ENCODE measurements at places on chromosomes 1 and 21.
A peak's percentile ranks its signal among the peaks of the same experiment; 100 is the strongest.

DNA sequence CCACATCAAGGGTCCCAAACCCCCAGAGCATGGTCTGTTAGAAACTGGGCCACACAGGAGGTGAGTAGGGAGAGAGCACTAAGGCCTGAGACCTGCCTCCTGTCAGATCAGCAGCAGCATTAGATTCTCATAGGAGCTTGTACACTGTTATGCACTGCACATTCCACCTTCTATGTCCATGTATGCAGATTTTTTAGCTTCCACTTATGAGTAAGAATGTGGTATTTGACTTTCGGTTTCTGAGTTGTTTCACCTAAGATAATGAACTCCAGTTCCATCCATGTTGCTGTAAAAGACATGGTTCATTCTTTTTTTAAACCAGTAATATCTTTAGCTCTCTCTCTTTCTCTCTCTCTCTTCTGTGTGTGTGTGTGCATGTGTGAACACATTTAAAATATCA, 663 bp upstream of the GBP6 start:
- DNase-seq, result no peak

- DNase-seq, result peak; percentile 92
Measured at GRCh38 chr1:202007805-202008489, 2.4 kb upstream of the ELF3 start.

DNA sequence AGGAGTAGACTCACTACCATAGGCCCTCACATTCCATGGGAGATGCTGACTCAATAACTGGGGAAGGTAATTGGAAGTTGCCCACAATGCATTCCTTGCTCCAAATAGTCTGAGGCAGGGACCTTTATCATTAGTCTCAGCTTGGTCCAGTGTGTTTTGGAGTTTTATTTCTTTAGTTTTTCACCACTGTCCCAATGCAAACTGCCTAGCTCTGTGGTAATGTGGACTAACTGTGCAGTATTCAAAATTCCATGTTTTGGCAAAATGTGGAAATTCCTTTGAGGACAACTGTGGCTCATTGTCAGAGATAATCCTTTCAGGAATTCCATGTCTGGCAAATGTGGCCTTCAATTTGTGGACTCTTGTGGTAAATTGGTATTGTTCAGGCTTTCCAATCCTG, 78.1 kb upstream of the PAPPA2 start:
- no peak for DNase-seq

GRCh38 chr1:44361478-44361877, 6.4 kb upstream of the ERI3 start:
- peak; percentile 44 for DNase-seq

DNA sequence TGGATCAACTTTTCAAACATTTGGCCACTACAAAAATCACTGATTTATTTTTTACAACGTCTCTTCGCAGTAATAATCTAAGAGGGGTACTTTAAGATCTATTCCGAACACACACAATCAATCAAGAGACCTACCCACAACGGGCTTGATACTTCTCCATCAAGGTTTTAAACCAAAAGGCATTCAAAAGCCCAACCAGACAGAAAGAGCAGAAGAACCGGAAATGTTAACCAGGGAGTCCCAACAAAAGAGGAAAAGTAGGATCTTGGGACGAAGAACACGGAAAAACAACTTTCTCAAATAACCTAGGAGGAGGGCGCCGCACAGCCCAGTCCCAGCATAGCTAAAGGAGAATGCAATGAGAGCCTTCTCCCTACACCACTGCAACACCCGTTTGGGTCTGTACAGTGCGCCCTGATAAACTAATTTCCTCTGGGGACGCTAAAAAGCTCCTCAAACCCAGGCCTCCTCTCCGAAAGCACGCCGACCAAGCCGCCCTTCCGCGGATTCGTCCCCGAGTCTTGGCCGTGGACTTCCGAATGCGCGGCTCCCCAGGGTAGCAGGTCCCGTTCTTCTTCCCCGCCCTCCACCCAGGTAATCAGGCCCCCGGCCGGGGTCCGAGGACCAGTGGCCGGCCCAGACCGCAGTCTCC, 623 bp downstream of the RPL22 start:
- no peak for DNase-seq

DNA sequence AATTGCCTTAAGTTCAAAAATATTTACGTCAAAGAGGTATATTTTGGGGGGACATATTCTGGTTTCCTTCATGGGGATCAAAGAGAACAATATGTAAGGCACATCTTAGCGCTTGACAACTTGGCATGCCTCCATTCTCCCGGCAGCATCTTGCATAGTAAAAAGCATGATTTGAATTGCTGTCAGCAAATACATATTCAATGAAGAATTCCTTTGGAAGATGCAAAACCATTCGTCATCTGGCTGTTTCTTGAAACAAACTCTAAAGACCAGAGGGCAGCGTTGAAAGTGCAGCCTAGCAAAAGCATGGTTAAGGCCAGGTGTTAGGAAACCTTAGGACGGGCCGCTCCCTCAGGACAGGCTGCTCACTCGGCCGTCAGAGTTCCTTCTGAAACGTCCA, 3.4 kb upstream of the PIK3CD start:
- DNase-seq, result peak; percentile 43

DNA sequence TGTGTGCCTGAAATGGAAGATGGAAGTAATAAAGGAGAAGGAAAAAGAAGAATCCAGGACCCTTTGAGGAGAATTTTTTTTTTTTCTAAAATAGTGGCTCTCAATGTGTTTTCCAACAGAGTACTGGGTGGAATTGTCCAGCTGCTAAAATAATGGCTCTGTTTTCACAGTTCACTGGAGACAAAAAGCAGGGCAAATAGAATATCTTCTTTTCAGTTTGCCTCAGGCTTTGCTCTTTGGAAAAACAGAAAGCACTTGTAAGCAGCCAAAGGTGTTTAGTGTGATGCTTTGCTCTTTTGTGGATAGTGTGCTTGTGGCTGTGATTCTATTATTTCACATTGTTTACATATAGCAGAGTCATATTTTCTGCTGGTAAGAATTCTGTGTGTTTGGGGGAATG, 77.4 kb upstream of the MROH9 start:
- no peak for DNase-seq

DNA sequence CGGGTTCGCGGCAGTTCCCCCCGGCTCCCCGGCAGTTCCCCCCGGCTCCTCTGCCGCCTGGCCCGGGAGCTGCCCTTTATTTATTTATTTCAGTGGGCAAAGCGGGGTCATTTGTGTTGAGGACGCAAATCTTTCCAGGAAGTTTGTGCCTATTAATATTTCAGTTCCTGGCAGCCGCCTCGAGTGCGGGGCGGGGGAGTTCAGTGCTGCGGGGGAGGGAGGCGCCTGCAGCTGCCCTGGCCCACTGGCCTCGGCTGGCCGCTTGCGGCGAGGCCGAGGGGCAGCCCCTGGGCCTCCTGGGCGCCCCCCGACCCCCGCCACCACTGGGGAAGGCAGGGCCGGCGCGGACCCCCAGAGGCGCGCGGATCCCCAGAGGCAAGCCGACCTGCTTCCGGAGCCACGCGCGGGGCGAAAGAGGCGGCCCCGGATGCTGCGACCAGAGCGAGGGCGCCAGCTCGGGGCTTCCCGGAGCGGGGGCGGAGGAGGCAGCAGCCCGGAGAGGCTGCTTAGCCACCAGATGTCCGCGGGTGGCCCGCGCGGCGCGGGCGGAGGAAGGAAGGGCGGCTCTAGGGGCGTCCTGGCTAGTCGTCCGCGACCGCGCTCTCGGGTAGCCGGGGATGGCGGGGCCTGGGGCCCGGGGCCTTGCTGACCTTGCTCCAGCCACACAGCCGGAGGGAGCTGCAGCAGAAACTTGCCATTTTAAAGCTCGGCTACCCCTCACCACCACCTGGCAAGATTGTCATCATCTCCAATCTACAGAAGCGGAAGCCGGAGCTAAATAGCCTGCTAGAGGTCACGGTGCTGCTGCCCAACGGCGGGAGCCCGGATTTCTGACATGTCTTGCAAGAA, 48.0 kb downstream of the H3-3A start:
- peak; percentile 89 for DNase-seq

DNA sequence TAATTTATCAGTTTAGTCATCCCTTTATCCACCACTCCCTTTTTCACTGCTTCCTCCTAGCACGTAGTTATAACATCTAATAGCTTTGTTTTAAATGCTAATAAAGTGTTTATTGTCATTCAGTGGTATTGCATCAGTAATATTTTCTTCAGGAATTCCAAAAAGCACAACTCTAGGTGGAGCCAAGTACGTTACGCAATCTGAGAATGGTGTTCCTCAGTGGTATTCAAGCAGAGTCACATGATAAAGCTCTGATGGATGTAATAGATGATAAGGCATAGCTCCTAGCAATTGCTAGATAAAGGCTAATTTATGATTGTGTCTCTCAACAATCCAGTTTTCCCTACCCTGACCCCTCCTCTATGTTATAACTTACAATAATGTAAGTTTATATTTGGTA, 494.6 kb upstream of the ADGRL4 start:
- no peak for DNase-seq

- DNase-seq, result no peak
Measured at GRCh38 chr1:234437423-234438171, 41.4 kb downstream of the TARBP1 start.

DNA sequence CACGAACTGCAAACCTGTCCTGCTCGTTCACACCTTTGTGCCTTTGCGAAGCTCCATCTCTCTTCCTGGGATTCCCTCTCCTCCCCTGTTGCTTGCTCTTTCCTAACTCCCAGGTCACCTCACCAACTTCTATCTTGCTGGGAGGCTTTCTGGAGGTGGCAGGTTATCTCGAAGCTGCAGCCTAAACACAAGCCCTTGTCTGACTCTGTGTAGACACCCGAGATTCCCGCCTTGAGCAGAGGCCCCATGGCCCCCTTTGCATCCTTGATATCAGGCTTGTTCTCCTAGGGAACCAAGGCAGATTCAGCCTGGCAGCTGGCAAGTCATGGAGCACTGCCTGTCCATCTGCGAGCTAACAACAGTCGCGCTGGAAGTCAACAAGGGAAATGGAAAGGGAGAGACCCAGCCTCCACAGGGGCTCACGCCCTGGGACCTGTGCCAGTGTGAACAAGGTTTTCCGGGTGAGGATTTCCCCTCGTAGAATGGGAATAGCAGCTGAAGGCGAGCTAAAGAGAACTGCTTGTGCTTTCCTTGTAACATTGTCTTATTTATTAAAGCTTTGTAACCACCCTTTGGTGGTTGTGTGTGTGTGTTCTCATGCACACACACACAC, 109.5 kb upstream of the JUN start:
- DNase-seq, result no peak

DNA sequence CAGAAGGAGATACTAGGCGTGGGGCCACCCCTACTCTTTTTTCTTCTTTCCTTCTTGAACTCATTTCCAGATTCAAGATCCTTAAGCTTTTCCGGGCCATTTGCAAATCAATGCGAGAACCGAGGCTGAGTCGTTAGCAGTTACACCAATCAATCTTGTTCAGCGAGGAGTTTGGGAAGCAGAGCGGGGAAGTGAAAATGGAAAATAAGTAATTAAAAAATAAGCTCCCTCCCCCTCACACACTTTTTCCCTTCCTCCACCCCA, 1.7 kb upstream of the NEGR1 start:
- no peak for DNase-seq

DNA sequence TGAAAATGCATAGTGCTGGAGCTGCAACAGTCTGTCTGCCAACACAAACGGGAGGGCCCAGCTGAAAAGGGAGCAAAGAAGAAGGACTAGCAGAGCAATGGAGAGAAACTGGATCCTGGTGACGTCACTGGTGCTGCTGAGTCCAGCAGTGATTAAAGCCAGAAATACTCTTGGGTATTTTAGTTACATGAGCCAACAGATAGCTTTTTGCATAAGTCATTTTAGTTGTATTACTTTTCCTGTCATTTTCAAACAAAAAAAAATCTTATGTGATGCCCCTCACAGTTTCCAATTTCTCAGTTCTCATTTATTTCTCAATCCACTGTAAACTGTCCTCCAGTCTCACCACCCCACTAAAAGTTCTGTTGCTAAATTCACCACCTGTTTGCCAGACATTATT, 38.7 kb upstream of the NEK7 start:
- DNase-seq, result no peak

DNA sequence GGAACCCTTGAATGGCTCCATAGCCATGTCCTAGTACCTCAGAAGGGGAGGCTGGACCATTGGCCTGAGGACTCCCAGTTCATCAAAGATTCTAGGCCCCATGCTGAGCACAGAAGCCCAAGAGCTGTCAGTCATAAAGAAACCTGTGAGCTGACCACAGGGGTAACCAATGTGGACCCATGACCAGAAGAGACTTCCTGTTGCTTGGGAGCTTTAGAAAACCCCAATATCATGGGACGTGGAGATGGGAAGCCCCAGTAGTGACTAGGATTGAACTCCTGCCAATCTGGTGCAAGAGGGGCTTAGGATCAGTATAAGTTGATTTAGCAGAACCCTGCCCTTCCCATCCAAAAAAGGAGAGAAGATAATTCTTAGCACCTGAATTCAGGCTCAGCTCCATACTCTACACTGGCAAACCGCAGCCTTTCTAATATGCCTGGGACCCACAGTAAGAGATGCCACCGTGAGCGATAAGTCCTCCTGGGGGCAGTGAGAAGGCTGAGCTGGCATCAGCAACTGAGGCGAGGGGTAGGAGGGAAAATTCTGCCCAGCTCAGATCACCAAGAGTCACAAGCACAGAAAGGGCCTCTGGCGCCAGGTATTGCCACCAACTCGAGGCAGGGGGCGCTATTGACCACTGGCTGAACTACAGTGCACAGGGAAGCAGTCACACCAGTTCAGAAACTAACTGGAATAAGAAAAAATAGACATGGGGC, 108.9 kb downstream of the CAPN8 start:
- DNase-seq, result peak; percentile 87

- no peak for DNase-seq
Measured at GRCh38 chr21:41919666-41920398, 34.0 kb downstream of the C2CD2 start.

- DNase-seq, result no peak
Measured at GRCh38 chr1:241810769-241811405, 37.1 kb upstream of the EXO1 start.

GRCh38 chr1:117030271-117030877, 28.8 kb downstream of the CD101 start:
- DNase-seq, result no peak

DNA sequence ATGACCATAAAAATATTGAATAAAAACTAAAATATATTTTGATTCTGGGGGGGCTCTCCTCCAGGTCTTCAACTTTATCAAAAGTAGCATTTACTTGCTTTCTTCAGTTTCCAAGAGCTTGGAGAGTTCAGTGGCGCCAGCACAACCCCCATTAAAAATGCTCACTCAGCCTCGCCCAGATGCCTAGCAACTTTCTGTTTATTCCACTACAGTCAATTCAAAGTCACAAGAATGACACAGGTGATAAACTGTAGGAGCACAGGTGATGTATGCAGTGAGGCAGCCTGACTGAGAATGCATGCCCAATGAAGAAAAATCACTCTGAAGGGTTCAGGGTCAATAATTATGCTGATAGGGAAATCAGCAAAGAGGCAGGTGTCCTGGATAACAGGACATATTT, 159.4 kb upstream of the ATP1B1 start:
- DNase-seq, result no peak

DNA sequence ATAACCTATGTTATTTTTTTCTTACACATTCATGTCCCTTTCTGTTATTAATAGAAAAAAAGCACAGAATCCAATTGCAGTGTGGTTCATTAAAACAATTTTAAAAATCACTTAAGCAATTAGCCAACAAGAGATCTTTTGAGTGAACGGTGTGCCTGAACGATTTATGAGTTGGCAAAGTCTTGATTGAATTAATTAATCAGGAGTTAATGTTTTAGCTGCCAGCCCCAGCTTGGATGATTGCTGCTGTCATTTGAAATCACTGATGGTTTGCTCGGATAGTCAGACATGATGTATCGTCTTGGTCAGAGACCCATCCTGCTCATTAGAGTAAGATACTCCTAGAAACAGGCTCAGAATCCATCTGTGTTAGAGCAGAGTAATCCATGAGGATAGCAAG, 158.3 kb upstream of the GALNT2 start:
- no peak for DNase-seq

Measured in H7 (cell line).